ENCODE measurements at places on chromosomes 5 and 9.

GRCh38 chr5:159877894-159878448 lies 38.3 kb upstream of the ADRA1B start:
- DNase-seq = no peak

DNA sequence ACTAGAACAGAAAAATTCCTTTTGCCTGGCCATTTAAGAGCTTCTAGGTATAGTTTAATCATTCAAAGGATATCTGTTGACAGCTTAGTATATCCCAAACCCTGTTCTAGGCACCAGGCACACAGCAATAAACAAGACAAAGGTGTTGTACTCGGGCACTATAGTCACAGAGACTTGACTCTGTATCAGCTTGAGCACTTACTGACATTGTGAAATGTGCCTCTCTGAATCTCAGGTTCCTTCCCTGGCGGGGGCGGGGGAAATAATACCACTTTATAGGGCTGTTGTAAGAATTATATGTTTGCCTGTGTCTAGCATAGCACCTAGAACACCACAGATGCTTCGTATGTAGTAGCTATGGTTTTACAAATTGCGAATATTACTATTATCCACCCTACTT lies 104.5 kb downstream of the NR6A1 start:
- DNase-seq = no peak

- no peak for DNase-seq
Observed at GRCh38 chr9:81474125-81474524, 215.2 kb downstream of the TLE1 start.

DNA sequence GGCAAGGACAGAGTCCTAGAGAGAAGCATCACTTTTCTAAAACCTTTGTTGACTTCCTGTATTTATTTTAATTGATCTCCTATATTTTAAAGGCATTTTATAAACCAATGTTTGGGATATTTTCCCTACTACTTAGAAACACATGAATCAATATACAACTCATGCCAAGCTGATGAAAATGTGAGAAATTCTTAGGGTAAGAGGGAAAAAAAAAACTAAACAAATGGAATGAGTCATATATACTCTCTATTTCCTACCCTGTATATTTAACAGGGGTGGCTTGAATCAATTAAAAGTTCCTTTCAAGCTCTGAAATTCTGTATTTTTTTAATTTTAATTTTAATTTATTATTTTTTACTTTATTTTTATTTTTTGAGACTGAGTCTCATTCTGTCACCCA lies 19.6 kb downstream of the BAAT start:
- no peak for DNase-seq

DNA sequence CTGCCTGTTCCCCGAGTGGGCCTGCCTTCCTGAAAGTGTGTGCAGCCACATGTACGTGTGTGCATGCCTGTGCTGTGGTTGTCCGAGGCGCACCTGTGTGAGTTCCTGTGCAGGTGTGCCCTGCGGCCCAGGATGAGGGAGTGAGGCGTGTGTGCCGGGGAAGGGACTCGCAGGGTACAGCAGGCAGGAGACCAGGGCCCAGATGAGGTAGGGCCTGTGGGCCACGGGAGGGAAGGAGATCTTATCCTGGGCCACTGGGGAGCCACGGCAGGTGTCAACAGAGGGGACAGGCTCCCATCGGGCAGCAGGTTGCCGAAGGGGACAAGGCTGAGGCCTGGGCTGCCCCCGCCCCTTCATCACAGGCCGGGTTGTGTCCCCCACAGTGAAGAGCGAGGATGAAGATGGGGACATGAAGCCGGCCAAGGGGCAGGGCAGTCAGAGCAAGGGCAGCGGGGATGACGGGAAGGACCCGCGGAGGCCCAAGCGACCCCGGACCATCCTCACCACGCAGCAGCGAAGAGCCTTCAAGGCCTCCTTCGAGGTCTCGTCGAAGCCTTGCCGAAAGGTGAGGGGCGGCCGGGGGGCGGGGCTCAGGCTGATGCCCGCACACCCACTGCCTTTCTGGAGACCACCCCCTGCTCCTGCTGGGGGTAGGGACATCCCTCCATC lies 79.2 kb downstream of the LMX1B start:
- DNase-seq = no peak

DNA sequence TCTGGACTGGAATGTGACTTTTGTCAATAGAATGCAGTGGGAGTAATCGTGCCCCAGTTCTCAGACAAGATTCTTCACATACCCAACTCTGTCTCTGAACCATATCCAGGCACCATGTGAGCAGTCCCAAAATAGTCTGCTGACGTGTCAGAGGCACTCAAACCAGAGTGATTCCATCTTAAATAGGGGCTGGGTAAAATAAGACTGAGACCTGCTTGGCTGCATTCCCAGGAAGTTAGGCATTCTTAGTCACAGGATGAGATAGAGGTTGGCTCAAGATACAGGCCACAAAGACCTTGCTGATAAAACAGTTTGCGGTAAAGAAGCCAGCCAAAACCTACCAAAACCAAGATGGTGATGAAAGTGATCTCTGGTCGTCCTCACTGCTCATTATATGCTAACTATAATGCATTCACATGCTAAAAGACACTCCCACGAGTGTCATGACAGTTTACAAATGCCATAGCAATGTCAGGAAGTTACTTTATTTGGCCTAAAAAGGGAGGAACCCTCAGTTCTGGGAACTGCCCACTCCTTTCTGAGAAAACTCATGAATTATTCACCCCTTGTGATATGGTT lies 16.9 kb upstream of the PLCXD3 start:
- no peak for DNase-seq

DNA sequence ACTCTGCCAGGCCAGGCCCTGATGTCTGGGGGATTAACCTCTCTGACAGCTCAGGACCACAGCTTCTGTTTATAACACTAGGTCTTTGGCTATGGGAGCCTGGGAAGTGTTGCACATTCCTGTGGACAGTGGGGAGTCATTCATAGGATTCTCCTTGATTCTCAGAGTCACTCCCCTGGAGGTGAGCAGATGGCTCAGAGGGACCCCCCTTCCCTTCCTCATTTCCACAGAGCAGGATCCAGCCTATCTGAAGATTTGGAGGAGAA lies 60.2 kb downstream of the NRG2 start:
- DNase-seq = no peak

- no peak for DNase-seq
Observed at GRCh38 chr5:146906803-146907202, 28.2 kb upstream of the PPP2R2B start.

DNA sequence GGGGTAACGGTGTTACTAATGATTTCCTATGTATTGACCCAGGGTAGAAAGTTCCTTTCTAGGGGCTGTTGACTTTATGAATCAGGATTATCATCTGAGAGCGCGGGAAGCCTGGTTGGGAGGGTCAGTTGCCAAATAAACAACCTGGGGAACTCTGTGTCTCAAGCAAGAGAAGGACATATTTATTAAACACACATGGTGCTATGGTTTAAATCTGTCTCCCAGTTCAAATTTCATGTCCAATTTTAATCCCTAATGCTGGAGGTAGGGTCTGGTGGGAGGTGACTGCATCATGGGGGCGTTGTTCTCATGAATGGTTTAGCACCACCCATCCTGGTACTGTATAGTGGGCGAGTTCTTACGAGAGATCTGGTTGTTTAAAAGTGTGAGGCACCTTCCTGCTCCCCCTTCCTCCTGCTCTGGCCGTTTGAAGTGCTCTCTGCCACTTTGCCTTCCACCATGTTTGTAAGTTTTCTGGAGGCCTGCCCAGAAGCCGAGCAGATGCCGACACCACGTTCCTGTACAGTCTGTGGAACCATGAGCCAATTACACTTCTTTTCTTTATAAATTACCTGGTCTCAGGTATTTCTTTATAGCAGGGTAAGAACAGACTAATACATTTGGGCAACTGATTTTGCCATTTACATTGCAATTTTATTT lies 19.7 kb upstream of the GAS1 start:
- DNase-seq = no peak

- DNase-seq = no peak
Observed at GRCh38 chr5:169146158-169146557, 154.8 kb downstream of the SLIT3 start.

DNA sequence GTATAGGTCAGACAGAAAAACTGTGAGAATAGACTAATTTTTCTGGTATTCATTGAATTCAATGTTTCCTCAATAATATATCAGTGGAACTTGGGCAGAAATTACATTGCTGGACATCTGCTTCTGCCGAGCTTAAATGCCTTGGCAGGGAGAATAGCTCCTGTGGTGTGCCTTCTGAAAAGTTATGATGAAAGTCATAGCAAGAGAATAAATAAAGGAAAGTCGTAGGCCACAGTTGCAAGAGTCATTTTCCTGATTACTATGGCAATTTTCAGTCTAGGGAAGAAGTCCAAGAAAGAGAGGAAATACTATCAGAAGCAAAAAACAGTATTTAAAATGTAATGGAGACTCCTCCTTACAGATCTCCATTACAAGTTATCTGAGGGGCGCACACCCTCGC lies 1596.1 kb upstream of the WWC1 start:
- DNase-seq = no peak

- no peak for DNase-seq
Observed at GRCh38 chr5:139664086-139664693, 16.0 kb downstream of the CXXC5 start.

DNA sequence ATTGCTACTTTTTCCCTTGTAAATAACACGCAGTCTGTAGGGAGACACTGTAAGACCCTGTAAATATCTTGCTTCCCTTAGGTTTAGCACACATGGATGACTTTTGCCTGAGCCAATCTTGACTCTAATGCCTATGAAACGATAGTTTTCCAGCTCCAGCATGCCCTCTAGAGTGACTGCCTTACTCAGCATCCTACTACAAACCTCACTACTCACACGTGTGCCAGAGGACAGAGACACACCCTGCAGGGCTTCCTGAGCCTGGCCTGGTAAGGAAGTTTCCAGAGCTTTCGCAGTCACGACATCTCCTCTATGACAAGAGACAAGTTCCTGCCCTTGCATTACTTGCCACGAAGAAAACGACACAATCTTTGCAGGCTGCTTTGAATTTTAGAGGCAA lies 138.1 kb downstream of the ATPSCKMT start:
- DNase-seq = no peak

DNA sequence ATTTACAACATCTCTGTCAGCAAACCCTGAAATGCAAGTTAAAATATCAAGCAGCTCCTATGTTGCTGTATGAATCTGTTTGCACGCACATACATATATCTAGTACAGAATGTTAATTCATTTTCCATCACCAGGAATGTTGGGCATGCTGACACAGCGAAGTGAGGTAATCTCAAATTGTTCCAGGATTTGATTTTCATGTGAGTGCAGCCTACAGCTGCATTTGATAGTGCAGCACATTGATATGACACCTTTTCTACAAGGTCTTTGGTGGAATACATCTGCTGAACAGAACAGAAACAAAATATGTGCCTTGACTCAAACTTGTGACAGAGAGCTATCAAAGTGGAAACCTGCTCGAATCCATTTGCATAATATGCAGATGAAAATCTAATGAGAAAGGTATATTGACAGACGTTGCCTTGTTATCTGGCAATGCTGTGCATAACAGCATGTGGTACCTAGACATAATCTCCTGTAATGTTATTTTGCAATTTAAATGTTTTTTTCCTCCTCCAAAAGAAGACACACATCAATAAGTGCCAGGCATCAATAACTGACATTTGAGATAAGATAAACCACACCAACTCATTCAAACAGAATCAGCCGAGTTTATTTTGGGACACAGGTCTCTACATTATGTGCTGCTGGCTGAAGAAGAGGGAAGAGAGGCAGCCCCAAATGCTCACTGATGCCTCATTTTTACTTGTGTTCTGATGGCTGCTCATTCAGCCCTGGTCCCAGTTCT lies 512.2 kb downstream of the ZNF608 start:
- DNase-seq = no peak

GRCh38 chr9:72734631-72735030 lies 213.2 kb downstream of the TMC1 start:
- DNase-seq = no peak

- no peak for DNase-seq
Observed at GRCh38 chr5:114473541-114473940, 111.7 kb downstream of the KCNN2 start.

DNA sequence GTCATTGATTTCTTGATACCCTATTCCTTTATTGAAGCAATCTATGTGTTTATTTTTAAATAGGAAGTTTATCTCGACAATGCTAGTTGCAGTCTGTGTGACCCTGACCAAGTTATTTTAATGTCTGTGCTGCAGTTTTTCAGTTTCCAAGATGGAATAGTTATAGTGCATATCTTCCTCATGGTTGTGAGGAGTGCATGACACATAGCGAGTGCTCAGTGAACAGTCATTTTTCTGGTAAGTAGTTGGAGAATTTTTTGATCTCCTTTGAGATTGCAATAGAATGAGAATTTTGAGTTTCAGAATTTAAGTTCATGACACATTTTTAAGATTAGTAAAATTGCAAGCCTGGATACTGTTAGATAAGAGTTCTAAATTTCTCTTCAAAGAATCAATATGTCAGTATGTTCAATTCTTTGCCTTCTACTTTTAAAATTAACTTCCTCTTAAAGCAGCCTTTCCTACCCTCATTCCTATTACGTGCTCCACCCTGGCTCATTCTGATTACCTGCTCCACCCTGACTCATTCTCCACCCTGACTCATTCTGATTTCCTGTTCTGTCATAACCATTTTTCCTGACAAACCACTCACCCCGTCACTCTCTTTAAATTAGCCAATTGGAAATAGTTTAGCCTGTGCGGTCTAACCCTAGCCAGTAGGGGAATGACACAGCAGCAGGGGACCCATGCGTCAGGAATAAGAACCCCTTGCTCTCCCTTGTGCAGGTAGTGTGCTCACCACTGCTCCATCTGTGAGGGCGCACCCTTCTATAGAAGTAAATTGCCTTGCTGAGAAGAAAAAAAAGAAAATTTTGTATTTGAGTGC lies 30.7 kb downstream of the SPIN1 start:
- no peak for DNase-seq

- no peak for DNase-seq
Observed at GRCh38 chr5:109365653-109366052, 44.1 kb downstream of the PJA2 start.

Measured in activated CD4-positive, alpha-beta T cell treated with anti-CD3 and anti-CD28 coated beads, Interleukin-2, amount 50 U/mL, for 4 hours (primary cell).